ENCODE measurements at places on chromosomes 7 and 10. TPM values are rescaled to one million over a fixed set of nuclear protein-coding genes. Genes with fewer than 3 reads are reported as not detected.

CRTAC1 gene
- 1.5 TPM for total RNA-seq

FBXL13 gene
- total RNA-seq: 0.36 TPM

VWDE gene
- total RNA-seq: 0.36 TPM

C10orf62 gene
- total RNA-seq: 0.16 TPM

PNLIPRP2 gene
- not detected for total RNA-seq

CTAGE8 gene
- total RNA-seq: 1.8 TPM

UNC5B gene
- 37.0 TPM for total RNA-seq

HMX3 gene
- total RNA-seq: not detected

CALCR gene
- not detected for total RNA-seq

SRRM3 gene
- total RNA-seq: 6.2 TPM

CYREN gene
- total RNA-seq: 39.6 TPM

NIPSNAP2 gene
- 30.9 TPM for total RNA-seq

MSS51 gene
- 1.2 TPM for total RNA-seq

PSD gene
- 2.0 TPM for total RNA-seq
